Right renal cortex interstitium (tissue), 3 donors: ENCODE measurements at places on chromosomes 13 and 19. TPM values are rescaled to one million over a fixed set of nuclear protein-coding genes. Genes with fewer than 3 reads are reported as not detected.

ARID3A gene
- polyA plus RNA-seq, result 17.1 TPM

DNA sequence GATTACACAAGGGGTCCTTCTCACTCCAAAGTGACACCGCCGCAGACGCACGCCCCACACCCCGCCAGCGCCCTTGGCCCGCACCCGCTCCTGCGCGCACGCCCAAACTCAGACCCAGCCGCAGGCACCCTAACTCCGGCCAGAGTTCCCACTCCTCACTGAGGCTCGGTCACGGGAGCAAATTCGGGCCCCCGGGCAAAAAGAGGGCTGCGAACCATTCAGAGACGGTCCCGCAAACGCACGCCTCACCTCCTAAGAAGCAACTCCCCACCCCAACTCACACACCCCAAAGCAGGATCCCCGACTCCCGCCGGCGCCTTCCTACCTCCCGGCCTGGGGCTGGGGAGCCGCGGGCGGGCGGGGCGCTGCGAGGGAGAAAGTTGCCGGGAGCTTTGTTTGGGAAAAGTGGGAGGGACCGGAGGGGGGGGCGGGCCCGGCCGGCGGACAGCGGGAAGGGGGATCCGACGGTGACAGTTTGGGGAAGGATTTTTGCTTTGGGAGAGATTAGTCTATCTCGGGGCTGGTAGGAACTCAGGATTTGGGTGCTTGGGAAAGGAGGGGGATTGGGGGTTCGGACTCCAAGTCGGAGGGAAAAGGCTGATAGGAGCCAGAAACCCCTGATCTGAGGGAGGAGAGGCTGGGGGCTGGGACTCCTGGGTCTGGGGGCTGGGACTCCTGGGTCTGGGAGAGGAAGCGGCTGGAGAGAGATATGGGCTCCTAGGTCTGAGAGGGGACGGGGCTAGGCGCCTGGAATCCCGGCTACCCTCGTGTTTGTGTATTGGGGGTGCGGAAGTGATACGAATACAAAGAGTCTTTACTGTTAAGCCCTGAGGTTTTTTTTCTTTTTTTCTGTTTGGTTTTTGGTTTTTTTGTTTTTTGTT is at the start of gene TEAD2:
TSS of gene TEAD2 (minus strand) at position 369 of the 881 bp plus-strand sequence. CDS start 2,341 bp downstream, outside the sequence.
- peak; percentile 27 for DNase-seq

RXFP2 gene
- polyA plus RNA-seq, result 0.42 TPM

- no peak for DNase-seq
Observed at GRCh38 chr13:28609926-28610325, 49.0 kb upstream of the POMP start.

GRCh38 chr13:107367258-107367657 is 799.3 kb upstream of the ARGLU1 start:
- DNase-seq, result no peak

GSX1 gene
- not detected for polyA plus RNA-seq
